ENCODE measurements at places on chromosomes 4 and X. TPM values are rescaled to one million over a fixed set of nuclear protein-coding genes. Genes with fewer than 3 reads are reported as not detected.
A peak's percentile ranks its signal among the peaks of the same experiment; 100 is the strongest.

DNA sequence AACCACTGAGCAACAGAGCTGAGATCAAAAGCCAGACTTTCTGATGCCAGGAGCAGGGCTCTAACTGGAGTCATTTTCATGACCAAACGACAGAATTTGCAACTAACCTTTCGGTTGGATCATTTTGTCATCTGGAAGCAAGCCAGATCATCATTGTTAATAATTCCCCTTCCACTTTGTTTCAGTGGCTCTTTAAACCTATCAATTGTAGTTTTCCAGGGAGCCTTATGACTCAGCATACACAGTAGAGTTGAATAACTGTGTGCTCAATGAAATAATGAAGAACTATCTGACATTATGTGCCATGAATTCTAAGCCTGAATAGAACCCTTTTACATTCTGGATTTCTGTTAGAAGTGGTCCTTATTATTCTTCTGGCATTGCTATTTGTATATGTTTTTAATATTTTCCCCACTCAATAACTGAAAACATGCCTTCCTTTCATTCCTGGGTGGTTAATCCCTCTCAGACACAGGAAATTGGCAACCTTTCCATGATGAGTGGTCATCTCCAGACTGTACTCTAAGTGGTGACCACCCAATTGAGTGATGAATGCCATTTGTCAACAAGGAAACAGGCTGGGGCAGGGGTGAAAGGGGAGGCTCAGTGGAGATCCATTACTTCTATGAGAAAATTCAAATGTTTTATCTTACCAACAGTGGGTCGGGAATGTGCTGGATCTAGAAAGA is 431.8 kb downstream of the BCOR start:
- no peak for DNase-seq

- DNase-seq, result no peak
Observed at GRCh38 chrX:110569506-110569905, 210.9 kb downstream of the RTL9 start.

DNA sequence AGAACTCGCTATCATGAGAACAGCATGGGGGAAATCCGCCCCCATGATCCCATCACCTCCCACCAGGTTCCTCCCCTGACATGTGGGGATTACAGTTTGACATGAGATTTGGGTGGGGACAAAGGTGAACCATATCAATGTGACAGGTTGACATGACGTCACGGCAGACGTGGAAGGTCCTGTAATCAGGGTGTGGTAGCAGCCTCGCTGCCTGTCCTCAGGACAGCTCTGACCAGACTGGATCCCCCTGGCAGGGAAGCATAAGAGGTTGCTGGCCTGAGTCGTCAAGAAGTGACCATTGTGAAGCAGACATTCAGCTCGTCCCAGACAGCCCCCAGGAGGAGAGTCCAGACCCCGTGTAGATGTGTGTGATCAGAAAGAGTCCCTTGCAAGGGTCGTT is 104.6 kb downstream of the TNIP2 start:
- DNase-seq, result no peak

DNA sequence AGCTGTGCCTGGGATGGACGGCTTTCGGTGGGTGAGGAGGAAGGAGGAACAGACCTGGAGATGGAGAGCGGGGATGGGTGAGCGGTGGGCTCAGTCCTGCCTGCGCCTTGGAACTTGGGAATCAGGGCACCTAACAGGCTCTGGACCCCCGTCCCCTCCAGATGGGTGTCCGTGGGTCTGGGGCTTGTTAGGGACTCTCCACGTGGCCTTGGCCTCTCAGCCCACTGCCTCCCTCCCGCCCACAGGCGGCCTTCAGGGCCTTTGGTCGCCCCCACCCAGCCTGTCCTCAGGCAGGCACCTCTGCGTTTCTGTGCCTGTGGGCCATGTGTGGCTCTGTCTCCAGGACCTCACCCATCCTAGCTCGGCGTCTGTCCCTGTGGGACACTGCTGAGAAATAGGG is 29.0 kb downstream of the TRMT44 start:
- no peak for DNase-seq

DNA sequence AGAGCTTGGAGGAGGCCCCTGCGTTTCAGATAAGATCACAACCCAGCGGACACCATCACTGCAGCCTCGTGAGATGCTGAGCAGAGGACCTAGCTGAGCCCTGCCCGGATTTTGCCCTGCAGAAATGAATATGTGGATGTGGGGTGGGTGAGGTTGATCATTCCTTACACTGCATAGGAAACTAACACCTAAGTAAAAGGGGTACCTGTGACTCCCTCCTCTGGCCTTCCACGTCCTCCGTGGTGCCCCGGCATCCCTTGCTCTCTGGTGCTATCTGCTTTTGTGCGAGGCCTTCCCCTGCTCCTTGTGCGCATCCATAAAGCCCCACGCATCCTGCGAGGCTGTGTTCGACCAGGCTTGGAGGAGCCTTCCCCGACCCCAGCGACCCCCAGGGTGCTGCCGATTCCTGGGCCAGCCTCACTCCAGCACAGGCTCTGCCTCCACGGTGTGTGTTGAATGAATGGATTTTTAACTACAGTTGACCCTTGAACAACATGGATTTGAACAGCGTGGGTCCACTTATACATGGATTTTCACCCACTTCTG is 25.6 kb upstream of the GPR78 start:
- DNase-seq, result no peak

DNA sequence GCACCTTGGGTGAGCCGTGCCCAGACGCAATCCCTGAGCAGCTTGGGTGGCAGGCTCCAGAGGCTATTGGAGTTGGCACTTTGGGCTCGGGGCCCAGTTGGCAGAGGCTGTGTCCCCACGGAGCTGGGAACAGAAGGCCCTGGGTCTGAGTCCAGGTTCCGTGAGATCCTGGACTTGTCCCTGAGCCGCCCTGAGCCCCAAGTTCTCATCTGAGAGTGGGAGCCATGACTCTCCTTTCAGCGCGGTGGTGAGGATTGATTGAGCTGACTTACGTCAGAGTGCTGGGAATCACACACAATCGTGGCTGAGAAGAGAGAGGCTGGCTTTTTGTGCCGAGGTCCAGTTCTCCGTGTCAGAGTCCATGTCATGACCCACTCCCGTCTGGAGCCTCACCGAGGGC is 98.0 kb downstream of the PSAPL1 start:
- DNase-seq, result peak; percentile 80

MTM1 gene
- 17.1 TPM for total RNA-seq

FAM199X gene
- total RNA-seq, result 6.9 TPM

DCLK2 gene
- total RNA-seq, result 0.49 TPM

BEX1 gene
- total RNA-seq, result not detected

CHRDL1 gene
- total RNA-seq, result 0.25 TPM

DCAF8L2 gene
- not detected for total RNA-seq

DGKK gene
- not detected for total RNA-seq

Data from right lobe of liver (tissue), 6 donors.